ENCODE measurements at places on chromosomes 6 and 20. TPM values are rescaled to one million over a fixed set of nuclear protein-coding genes. Genes with fewer than 3 reads are reported as not detected.

DNA sequence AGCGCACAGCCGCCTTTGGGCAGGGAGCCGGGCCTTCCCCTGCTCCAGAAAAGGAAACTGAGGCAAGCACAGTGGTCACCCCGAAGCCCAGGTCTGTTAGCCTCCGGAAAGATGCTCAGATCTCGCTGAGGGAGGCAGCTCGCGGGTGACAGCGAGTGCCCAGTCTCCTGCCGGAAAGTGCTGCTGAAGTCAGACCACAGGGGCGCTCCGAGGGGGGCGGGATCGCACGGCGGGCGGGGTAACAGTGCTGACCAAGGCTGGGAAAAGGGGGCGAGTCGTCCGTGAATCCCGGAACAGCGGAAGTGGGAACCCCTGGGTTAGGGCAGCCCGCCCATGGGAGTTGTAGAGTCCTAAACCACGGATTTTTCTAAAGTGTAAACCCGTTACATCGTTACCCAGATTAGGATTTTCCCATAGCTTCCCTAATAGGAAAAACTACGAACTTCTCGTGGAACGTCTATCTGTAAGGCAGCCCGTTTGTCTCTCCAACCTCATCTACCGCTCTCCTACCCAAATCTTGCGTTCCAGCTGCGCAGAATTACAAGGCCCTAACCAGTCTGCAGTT lies 504 bp downstream of the VPS16 start:
- no peak for DNase-seq

- DNase-seq: peak; percentile 8
These were observed 38.1 kb downstream of the SYNE1 start for GRCh38 chr6:152598901-152599537.

DNA sequence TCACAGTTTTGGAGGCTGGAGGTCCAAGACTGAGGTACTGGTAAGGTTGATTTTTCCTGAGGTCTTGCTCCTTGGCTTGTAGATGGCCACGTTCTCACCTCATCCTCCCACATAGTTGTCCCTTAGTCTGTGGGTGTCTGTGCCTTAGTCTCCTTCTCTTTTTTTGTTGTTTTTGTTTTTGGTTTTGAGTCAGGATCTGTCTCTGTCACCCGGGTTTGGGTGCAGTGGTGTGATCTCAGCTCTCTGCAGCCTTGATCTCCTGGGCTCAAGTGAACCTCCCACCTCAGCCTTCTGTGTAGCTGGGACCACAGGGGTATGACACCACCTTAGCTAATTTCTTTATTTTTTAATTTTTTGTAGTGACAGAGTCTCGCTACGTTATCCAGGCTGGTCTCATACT lies 245.2 kb downstream of the PHACTR1 start:
- DNase-seq: no peak

GRCh38 chr6:141492521-141493284 lies 640.0 kb upstream of the GJE1 start:
- DNase-seq: no peak

DNA sequence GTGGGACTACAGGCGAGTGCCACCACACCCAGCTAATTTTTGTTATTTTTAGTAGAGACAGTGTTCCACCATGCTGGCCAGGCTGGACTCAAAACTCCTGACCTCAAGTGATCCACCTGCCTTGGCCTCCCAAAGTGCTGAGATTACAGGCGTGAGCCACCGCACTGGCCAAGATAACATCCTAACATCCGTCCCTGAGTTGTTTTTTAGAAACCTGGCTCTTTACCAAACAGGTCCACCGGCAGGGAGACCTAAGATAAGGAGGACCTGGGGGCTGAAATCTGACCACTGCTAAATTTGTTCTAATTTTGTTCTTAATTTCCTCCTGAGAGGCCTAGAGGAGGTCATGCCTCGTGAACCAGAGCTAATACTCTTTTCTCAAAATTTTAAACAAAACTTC lies 20.5 kb downstream of the CTCFL start:
- no peak for DNase-seq

DNA sequence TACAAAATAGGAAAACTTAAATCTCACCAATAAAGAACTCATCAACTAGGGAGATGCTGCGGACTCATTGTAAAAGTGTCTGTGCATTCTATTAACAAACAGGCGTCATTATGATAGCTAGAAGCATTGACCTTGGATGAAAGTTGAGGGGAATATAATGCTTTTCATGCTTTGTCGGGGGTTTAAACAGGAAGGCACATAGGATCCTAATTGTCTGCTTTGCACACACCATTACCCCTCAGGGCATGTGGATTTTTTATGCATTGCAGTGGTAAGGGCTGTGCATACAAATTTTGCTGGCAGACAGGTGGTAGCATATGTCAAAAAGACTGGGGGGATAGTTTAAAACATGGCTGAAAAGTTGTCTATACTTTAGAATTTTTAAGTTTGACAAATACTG lies 447.9 kb upstream of the PLCB4 start:
- no peak for DNase-seq

- DNase-seq: no peak
These were observed 27.0 kb downstream of the SLC17A1 start for GRCh38 chr6:25804804-25805203.

- no peak for DNase-seq
These were observed 682 bp upstream of the CHD6 start for GRCh38 chr20:41618807-41619311.

DNA sequence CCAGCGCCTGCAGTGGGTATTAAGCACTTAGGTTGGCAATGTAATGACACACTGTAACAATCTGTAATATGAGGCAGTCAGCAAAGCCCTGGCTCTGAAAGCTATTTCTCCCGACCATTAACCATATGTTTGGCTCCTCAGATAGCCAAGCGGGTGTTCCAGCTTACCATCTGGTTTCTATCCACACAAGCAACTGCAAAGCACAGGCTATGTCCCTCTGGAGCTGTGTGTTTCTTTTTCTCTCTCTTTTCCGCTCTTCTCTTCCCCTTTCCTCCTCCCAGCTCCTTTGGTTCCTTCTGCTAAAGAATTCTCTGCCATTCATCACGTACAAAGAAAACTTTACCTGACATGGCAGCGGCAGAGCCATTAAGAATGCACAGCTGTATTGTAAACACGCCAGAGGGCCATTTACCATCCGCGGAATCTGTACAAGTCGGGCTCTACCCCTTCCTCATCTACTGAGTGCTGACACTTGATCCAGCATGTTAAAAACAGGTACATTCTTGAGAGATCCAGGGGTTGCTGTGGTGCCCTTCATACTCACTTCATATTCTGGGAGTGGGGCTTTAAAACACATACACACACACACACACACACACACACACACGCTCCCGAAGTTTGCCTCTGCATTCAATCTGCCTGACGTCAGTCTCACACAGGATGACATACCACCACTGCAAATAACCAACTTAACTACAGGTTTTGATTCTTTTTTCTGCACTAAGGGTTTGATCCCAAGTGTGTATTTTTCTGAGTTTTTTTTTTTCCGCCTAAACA lies 77.2 kb downstream of the BACH2 start:
- DNase-seq: no peak

- DNase-seq: no peak
These were observed 4.4 kb upstream of the MYLIP start for GRCh38 chr6:16124198-16125180.

DNA sequence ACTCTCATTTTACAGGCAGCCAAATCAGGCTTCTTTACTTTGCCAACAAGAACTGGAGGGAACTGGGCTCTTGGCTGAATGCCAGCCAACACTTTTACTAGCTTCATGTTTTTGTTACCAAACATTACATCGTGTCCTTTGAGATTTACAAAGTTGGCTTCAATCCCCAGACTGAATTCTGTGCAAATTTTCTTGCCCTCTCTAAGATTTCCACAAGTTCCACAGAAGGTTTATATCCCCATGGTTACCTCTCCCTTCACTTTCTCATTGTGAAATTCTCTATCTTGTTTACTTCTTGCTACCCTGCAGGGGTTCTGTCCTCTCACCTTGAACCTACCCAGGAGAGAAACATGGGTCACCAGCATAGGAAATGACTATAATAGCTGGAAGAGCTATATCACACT lies 37.6 kb upstream of the PLCB1 start:
- DNase-seq: peak; percentile 43

GRCh38 chr6:19664878-19665612 lies 172.1 kb upstream of the ID4 start:
- no peak for DNase-seq

DNA sequence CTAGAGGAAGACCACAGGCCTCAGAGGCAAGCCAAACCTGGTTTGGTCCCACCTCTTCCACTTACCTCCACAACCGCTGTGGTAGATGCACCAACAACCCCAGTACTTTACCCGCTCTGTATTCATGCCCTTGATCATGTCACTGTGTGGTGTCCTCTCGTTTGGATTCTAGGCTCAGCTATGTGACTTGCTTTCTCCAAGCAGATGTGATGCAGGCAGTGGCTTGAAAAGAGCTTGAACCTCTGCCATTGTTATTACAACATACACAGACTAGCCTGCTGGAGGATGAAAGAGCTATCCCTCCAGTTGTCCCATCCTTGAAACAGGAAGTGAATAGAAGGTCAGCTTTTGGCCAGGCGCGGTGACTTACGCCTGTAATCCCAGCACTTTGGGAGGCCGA lies 147.7 kb downstream of the ZNF217 start:
- no peak for DNase-seq

- DNase-seq: no peak
These were observed 1115.6 kb upstream of the CITED2 start for GRCh38 chr6:140490081-140490480.

DNA sequence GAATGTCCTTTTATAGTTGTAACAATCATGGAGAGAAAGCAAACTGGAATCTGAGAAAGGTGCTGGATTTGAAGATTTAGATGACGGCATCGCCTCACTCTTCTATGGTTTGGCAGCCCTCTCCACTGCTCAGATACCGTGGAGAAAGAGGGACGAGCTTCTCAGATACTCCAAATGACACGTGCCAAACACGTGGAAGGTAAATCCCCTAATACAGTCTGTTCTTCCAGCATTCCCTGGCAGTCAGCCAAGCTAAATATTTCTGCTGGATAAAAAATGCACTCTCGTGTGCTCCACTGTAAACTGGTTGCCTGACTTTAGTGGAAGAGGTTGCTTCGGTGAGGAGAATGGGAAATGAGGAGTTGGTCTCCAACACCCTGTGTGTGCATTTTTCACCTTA lies 16.7 kb upstream of the PRDM1 start:
- peak; percentile 37 for DNase-seq

DNA sequence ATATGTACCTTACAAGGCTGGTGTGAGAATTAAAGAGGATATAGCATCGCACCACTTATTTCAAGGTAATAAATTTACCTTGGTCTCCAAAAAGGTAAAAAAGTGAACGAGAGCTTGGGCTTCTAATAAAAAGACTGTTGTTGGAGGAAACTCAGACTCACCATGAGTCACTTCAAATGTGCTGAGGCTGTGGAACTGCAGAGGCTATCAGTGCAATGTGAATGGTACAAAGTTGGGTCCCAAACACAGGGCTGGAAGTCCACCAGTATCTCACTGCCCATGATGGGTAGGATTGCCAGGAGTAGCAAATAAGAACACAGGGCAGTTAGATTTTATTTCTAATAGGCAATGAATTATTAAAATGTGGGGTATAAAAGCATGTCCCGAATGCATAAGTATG lies 200.6 kb downstream of the MAFB start:
- no peak for DNase-seq

GRCh38 chr20:25699914-25700313 lies 3.3 kb upstream of the ZNF337 start:
- DNase-seq: no peak

DNA sequence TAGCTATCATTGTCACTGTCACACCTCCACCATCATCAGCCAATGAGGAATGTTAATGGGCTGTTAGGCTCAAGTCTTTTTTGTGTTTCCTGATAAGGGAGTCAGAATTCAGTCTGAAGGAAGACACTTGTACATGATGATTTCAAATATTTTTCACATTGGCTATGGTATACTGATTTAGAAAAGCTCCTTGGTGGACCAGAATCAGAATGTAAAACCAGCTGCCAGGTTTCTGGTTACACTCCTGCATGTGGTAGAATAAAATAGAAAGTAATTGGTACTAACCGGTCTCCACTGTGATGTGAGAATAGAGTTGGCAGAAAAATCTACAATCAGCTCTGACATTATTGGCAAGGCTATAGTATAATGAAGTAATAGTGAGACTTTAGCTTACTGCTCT lies 10.7 kb downstream of the COL9A1 start:
- no peak for DNase-seq

GRCh38 chr6:5670381-5670780 lies 336.3 kb downstream of the NRN1 start:
- no peak for DNase-seq

GRCh38 chr20:48686238-48687116 lies 141.3 kb downstream of the PREX1 start:
- DNase-seq: no peak

- DNase-seq: no peak
These were observed 12.7 kb downstream of the PANK2 start for GRCh38 chr20:3901706-3902440.

- no peak for DNase-seq
These were observed 285.7 kb upstream of the PREP start for GRCh38 chr6:105688573-105688972.

DNA sequence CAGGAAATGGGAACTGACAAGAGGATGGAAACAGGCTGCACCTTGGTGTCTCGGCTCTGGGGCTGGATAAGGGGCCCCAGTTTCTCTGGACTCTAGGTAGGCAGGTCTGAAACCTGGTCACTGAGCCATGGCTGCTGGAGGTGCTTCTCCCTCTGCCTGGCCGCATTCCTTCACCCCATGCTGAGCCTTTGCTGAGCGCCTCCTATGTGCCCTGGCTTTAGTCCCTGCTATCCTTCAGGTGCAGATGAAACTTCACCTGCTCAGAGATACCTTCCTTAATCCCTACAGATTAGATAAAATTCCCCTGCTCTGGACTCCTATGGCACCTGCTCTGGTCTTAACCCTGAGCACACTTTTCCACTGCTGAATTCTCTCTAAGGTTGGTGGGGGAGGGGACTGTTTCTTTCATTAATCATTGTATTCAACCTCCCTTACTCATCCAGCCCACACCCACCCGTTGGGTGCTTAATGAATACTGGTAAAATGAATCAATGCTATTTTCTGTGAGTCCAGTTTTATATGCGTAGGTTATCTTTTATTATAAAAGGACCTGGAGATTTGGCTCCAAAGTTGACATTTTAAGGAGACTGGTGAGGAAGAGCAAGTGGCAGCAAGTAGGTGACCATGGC lies 19.3 kb downstream of the MYLK4 start:
- DNase-seq: no peak

DNA sequence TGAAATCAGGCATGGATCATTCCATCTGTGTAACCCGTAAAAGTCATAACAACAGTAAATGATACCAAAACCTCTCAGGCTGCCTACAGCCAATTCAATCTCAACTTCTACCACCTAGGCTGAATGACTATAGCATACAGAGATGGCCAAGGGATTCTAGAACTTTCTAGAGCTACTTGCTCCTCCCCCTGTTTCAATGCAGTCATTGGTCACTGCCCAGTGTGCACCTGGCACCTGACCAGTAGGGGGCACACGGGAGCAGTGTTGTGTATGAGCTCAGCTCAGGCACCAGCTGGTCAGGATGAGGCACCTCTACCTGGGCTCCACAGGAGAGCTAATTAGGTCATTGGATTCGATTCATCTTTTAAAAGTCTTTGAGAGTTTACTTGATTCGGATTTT lies 86.2 kb downstream of the PLEKHG1 start:
- DNase-seq: no peak

Gene KCNB1
- under 0.01 TPM for total RNA-seq

Gene PTCHD4
- 3.3 TPM for total RNA-seq

Gene TMEM181
- total RNA-seq: 41.7 TPM

Gene SLC22A23
- 16.4 TPM for total RNA-seq

Gene LRRN4
- total RNA-seq: not detected
